Uterus (tissue), 4 donors: ENCODE measurements at places on chromosomes 5 and 9. TPM values are rescaled to one million over a fixed set of nuclear protein-coding genes. Genes with fewer than 3 reads are reported as not detected.

DNA sequence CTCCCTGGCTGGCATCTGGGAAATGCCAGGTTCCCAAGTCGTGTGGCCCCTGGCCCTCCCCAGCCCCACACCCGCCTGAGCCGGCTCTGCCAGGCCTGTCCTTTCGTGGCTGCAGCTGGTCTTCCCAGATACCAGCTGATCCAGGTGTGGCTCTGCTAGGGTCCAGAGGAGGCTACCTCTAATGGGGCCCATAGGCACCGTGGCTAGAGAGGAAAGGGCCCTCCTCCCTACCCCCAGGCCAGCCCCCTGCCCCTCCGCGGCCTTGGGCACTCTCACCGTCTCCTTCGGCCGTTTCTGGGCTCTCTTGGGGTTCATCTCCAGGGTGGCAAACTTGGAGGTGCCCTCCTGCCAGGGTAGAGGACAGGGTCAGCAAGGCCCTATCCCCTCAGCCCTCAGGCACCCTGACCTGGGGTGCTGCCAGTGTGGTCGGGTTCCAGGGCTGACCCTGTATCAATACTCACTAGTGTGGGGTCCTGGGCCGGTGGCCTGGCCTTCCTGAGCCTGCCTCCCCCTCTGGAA, 17.0 kb downstream of the RALGDS start:
- no peaks in the 10 kb centered on the region for H3K36me3 ChIP-seq
- H3K4me1 ChIP-seq: no peaks in the 10 kb centered on the region
- no peak overlapping the region for H3K27ac ChIP-seq

- no peaks in the 10 kb centered on the region for H3K27me3 ChIP-seq
- no peak for DNase-seq
- no peaks in the 10 kb centered on the region for H3K36me3 ChIP-seq
- H3K27ac ChIP-seq: no peak overlapping the region
- no peak overlapping the region for H3K4me3 ChIP-seq
- no peaks in the 10 kb centered on the region for H3K4me1 ChIP-seq
Observed at GRCh38 chr9:93825348-93826115, 129.6 kb downstream of the BARX1 start.

DNA sequence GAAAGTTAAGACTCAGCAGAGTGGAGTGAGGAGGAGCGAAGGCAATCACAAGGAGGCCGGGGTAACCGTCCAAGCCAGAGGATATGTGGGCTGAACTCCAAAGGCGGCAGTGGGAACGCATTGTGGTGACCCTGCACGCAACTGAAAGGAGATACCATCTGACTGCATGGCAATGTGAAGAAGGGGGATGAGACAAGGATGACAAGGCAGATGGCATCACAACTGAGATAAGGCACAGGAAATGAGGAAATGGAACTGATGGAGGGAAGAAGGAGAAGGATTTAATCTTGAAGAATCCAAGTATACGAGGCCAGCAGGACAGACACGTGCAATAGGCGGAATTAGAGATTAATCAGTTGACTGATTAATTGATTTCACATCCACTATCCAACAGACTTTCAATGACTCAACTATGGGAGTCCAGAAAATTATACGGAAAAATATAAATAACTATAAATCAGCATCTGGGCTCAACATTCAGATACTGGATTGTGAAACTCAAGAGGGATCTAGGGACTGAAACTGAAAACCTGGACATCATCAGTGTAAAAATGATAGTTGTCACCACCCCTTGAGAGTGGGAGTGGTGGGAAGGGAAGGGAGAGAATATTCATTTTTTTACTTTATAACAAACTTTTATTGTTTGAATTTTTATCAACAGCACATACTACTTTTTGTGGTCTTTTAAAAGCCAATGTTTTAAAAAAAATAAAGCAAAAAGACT, 86.1 kb downstream of the ARL15 start:
- no peak overlapping the region for H3K4me3 ChIP-seq
- H3K27me3 ChIP-seq: no peaks in the 10 kb centered on the region
- H3K36me3 ChIP-seq: no peaks in the 10 kb centered on the region
- no peak for DNase-seq
- H3K4me1 ChIP-seq: no peaks in the 10 kb centered on the region
- no peak overlapping the region for H3K27ac ChIP-seq

DNA sequence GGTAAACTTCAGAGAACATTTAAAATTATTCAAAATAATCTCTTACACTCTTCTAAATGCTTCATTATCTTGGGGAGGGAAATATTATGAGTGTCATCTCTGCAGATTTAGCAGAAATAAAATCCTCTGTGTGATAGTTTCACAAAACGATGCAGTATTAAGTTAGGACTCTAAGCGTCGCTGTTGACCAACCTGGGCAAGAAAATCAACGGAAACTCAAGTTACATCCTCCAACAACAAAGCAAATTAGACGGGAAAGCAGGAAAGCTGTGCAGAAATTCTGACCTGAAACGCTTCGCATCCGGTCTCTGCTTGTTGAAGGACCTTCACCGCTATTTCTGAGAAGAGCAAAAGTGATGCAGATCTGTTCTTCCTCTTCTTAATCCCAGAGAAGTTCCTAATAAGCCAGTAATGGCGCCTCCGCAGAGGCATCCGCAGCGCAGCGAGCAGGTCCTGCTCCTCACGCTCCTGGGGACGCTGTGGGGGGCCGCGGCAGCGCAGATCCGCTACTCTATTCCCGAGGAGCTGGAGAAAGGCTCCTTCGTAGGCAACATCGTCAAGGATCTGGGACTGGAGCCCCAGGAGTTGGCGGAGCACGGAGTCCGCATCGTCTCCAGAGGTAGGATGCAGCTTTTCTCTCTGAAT, at the start of gene PCDHGA6:
PCDHGA6 (plus strand) TSS at position 219 of the 645 bp plus-strand sequence; CDS start at position 412, 193 bp downstream.
- no peaks in the 10 kb centered on the region for H3K27me3 ChIP-seq
- no peak within 1 kb of the TSS for H3K27ac ChIP-seq
- peak within 1 kb of the TSS; percentile 19 for H3K4me3 ChIP-seq
- H3K36me3 ChIP-seq: no peaks in the 10 kb centered on the region

DNA sequence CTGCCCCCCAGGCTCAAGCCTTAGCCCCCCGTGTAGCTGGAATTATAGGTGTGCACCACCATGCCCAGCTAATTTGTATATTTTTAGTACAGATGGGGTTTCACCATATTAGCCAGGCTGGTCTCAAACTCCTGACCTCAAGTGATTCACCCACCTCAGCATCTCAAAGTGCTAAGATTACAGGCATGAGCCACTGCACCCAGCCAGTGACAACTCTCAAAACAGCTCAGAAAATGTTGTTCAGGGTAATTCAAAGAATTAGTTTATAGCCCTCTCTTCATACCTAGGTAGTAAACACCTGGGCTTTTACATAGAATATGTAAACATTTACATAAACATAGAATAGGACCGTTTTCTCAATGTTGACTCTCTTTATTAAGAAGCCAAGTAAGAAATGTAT, 168.7 kb downstream of the ENC1 start:
- no peak for DNase-seq
- H3K36me3 ChIP-seq: no peaks in the 10 kb centered on the region
- H3K4me3 ChIP-seq: no peak overlapping the region
- no peaks in the 10 kb centered on the region for H3K4me1 ChIP-seq

GRCh38 chr5:90227683-90228082, 181.9 kb downstream of the CETN3 start:
- peak overlapping the region; percentile 76 for H3K27ac ChIP-seq
- no peak overlapping the region for H3K4me3 ChIP-seq
- no peaks in the 10 kb centered on the region for H3K4me1 ChIP-seq
- H3K36me3 ChIP-seq: no peaks in the 10 kb centered on the region
- H3K27me3 ChIP-seq: no peaks in the 10 kb centered on the region

The PCDHGC4 gene
- total RNA-seq: 8.0 TPM

DNA sequence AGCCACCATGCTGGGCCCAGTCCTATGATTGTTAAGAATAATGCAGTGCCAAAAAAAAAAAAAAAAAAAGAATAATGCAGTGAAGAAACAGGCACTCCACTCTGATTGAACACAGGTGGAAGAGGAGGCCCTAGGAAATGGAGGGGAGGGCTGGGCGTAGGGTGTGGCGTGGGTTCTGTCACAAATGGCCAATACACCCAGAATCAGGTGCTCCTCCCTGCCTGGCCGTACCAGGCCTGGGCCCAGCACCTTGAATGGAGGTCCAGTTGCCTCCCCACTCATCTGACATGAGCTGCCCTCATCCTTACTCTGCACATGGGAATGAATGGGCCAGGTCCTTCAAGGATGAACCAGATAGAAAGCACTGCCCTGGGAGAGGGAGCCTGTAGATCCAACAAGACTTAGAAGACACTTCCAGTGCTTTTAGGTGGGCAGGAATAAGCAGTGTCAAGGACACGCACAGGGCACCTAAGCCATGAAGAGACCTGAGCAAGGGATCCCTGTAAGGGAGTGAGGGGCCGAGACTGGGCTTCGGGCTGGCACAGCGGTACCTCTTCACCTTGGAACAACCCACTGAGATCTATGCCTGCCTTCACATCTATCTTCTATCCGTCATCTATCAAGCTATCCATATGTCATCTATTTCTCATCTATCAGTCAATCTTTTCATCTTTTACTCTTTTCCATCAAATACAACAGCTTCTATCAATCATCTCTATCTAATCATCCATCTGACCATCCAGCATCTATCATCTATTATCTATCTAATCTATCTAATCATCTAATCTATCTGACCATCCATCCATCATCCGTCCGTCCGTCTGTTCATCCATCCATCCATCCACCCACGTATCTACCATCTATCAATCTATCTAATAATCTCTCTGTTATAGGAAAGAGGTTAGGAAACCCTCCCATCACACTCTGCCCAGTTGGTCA, 15.9 kb downstream of the NINJ1 start:
- no peaks in the 10 kb centered on the region for H3K36me3 ChIP-seq
- H3K4me1 ChIP-seq: peaks cover 10% of the 10 kb centered on the region
- no peak overlapping the region for H3K27ac ChIP-seq
- H3K27me3 ChIP-seq: no peaks in the 10 kb centered on the region
- DNase-seq: peak; percentile 11

GRCh38 chr9:37801287-37801850, 772 bp downstream of the DCAF10 start:
- peak overlapping the region; percentile 81 for H3K4me3 ChIP-seq
- no peaks in the 10 kb centered on the region for H3K36me3 ChIP-seq
- peaks cover 23% of the 10 kb centered on the region for H3K4me1 ChIP-seq
- no peak for DNase-seq
- H3K27me3 ChIP-seq: no peaks in the 10 kb centered on the region

The FOXD1 gene
- 0.28 TPM for total RNA-seq

The RFK gene
- total RNA-seq: 31.0 TPM

The C9 gene
- total RNA-seq: not detected

The CMBL gene
- total RNA-seq: 20.3 TPM

DNA sequence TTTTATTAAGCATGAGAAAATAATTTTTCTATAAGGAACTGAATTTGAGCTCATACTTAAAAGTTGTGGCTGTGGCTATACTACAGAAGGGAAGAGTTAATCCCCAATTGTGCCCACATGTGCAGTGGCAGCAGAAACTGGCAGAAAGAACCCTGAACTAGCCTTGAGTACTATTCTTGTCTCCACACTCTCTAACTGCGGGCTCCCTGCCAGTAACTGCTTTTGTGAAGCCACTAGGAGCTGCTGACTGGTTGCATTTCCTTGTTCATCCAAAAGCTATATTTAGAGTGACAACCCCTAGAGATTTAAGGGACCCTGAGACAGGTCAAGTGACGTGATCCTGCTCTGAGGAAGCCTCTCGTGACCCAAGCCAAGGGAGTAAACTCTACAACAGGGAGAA, 238.6 kb downstream of the ELAVL2 start:
- no peaks in the 10 kb centered on the region for H3K27me3 ChIP-seq
- H3K4me3 ChIP-seq: no peak overlapping the region
- no peaks in the 10 kb centered on the region for H3K4me1 ChIP-seq
- H3K36me3 ChIP-seq: no peaks in the 10 kb centered on the region
- no peak overlapping the region for H3K27ac ChIP-seq

- DNase-seq: no peak
- H3K36me3 ChIP-seq: no peaks in the 10 kb centered on the region
- H3K27ac ChIP-seq: no peak overlapping the region
- no peaks in the 10 kb centered on the region for H3K27me3 ChIP-seq
- H3K4me1 ChIP-seq: no peaks in the 10 kb centered on the region
- H3K4me3 ChIP-seq: no peak overlapping the region
Observed at GRCh38 chr5:15338546-15338945, 161.4 kb upstream of the FBXL7 start.

GRCh38 chr5:167417662-167418061, 873.8 kb upstream of the WWC1 start:
- no peaks in the 10 kb centered on the region for H3K36me3 ChIP-seq
- no peak for DNase-seq
- H3K27ac ChIP-seq: no peak overlapping the region
- H3K4me1 ChIP-seq: no peaks in the 10 kb centered on the region

The UNC13B gene
- 15.4 TPM for total RNA-seq

The WNK2 gene
- total RNA-seq: 14.3 TPM

The TEK gene
- 30.2 TPM for total RNA-seq

- H3K4me1 ChIP-seq: no peaks in the 10 kb centered on the region
- DNase-seq: no peak
- no peak overlapping the region for H3K4me3 ChIP-seq
Observed at GRCh38 chr5:111099058-111099778, 7.1 kb downstream of the WDR36 start.

The GRIA1 gene
- total RNA-seq: not detected

DNA sequence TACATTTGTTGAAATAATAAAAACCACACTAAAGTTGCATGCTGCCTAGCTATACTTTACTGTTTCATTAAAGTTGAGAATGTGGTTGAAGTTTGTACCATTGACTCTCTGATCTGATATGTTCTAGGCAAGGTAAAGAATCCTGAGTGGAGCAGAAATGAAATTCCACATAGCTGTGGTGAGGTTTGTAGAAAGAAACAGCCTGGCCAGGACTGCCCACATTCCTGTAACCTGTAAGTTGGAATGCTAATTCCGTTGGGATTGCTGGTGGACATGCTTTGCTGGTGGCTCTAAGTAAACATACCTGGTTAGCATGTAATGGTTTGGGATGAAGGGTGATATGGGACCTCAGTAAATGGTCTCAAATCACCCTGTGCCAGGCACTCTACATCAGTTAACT, 16.8 kb downstream of the NFX1 start:
- no peak overlapping the region for H3K4me3 ChIP-seq
- no peaks in the 10 kb centered on the region for H3K27me3 ChIP-seq
- no peak overlapping the region for H3K27ac ChIP-seq
- DNase-seq: no peak

DNA sequence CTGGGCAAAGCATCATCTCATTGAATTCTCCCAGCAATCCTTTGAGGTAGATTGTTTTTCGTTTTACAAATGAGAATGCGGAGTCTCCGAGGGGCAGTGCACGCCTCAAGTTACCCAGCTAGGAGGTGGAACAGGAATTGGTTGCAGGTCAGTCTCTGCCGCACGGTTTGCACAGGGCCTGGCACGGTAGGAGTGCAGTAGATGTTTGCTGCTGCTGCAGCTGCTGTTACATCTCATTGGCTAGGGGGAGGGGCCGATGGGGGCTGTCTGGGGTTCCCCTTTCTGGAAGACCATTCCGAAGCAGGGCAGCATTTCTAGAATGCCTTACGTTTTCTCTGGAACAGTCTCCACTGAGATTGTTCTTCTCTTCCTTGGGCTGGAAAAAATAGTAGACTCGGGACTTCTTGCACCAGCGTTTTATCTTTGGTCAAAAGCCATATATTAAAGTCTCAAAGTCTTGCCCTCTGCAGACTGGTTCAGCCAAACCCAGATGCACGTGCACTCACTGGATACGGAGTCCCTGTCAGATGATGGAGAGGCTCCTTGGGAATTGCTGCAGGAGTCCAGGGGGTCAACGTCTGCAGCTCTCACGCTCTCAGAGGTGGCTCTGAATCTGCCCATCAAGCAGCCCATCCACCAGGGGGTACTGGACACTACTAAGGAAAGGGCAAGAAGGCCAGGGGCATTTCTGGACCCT, 1.2 kb downstream of the USP20 start:
- peaks cover 14% of the 10 kb centered on the region for H3K4me1 ChIP-seq
- DNase-seq: no peak
- H3K27me3 ChIP-seq: no peaks in the 10 kb centered on the region
- H3K27ac ChIP-seq: peak overlapping the region; percentile 82
- H3K4me3 ChIP-seq: peak overlapping the region; percentile 93

- H3K27me3 ChIP-seq: no peaks in the 10 kb centered on the region
- no peaks in the 10 kb centered on the region for H3K36me3 ChIP-seq
- no peaks in the 10 kb centered on the region for H3K4me1 ChIP-seq
Observed at GRCh38 chr5:55913466-55914413, 62.6 kb downstream of the IL31RA start.

The PAEP gene
- total RNA-seq: not detected
